ENCODE measurements at places on chromosomes 4 and X.

GRCh38 chr4:73006286-73006990 lies 63.1 kb downstream of the COX18 start:
- DNase-seq, result no peak

- no peak for DNase-seq
Observed at GRCh38 chrX:50333308-50333707, 128.7 kb downstream of the CCNB3 start.

GRCh38 chr4:136992032-136992431 lies 540.3 kb downstream of the PCDH18 start:
- DNase-seq, result no peak

DNA sequence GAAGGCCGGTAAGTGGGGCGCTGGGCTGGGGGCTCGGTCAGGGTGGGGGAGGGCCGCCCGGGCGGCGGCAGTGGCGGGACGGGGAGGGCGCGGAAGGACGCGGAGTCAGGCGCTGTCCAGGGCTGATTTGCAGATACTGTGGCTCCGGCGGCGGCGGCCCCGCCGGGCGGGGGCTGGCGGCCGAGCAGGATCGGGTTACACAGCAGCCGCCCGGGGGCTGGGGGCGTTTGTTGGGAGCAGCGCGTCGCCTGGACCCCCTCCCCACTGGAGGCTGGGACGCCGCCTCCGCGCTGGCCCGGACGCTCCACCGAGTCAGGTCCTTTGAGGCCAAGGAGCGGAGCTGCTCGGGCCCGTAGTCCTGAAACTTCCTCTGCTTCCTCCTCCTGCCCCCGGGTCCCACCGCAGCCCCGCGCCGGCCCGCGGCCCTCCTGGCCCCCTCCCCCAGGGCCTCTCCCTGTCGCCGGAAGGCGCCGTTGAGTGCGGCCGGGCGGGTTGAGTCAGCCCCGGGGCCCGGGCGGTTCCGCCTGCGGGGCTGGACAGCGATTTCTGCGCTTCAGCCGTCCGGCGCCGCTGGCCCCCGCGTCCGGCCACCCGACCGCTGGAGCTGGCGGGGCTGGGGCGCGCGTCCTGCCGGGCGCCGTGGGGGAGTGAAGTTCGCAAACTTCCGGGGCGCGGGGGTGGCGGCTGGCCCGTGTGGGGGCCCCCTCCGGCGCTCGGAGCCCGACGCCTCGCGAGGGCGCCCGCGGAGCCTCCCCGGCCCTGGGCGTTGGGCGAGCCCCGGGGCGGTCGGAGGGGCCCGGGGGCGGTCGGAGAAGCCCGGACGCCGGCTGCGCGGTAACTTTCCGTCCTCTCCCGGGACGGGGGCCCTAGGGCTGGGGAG lies 746 bp downstream of the REST start:
- DNase-seq, result no peak

DNA sequence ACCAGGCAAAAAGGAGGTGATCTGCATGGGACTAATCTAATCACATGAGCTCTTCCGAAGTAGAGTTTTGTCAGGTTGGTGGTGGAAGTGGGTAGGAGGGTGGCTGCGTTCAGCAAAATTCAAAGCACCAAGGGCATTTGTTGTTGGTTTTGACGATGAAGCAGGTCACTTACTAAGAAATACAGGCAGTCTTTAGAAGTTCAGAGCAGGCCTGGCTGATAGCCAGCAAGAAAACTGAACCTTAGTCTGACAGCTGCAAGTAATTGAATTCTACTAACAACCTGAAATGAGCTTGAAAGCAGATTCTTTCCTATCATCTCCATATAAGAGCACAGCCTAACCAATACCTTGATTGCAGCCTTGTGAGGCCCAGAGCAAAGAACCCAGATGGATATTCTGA lies 505.8 kb downstream of the KLHL13 start:
- no peak for DNase-seq

DNA sequence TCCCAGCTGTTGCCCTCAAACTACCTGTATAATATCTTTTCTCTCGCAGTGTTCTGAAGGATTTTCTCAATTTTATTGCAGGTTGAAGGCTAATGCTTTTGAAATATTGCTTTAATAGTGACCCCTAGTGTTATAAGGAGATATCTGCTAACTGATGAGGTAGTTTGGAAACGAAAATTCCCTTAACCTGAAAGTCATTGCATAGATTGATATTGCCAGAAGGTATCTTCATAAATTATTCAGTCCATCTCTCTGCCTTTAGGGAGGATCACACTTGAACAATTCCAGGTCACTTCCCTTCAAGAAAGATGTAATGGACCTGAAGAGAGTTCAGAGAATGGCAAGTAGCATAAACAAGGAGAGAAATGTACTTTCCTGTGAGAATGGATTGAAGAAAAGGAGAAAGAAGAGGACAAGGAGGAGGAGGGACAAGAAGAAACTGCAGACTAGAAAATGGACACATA lies 44.1 kb downstream of the TIGD4 start:
- DNase-seq, result peak; percentile 35

DNA sequence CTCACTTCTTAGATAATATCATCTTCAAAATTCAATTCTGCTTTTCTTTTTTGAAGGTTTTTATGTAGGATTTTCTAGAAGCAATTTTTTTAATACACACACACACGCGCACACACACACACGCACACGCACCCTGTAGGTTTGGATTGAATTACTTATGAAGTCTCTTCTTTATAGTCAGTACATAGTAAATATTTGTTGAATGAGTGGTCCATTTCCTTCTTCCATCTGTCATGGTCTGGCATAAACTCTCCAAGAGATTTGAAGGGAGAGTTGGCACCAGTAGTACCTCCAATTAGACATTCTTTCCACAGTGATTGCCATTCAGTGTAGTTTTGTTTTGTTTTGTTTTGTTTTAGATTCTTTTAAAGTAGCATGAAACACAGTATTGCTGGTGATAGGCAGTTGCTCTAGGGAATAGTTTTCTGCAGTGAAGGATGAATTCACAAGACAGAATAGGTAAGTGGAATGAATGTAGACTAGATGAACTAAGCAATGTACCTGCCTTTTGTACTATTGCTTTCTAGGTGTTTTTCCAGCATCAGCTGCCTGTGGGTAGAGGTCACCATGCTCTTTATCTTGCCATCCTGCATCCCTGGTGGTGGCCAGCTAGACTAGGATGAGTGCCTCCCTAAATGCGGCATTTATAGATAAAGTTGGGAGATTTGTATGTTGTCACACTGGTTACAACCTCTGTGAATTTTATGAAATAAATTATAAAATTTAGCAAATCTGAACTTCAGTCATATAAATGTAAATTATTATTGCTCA lies 20.5 kb downstream of the PDLIM5 start:
- DNase-seq, result no peak

GRCh38 chr4:113840861-113841260 lies 79.3 kb upstream of the CAMK2D start:
- no peak for DNase-seq

DNA sequence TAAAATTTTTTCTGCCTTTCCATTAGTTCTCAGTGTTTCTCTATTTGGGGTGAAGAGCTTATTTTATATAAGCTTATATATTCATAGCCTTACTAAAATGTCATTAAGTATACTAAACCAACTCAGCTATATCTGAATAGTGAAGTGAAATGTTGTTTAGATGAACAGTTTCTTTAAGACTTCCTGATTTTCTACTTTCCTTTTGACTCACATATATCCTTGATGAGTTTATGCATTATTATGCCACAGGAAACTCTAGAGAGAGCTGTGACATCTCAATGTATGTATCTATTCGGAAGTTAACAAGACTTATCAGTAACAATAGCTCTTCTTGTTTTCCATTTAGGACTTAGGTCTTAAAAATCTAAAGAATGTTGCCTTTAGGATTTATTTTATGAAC lies 1491.8 kb upstream of the IGFBP7 start:
- DNase-seq, result no peak

DNA sequence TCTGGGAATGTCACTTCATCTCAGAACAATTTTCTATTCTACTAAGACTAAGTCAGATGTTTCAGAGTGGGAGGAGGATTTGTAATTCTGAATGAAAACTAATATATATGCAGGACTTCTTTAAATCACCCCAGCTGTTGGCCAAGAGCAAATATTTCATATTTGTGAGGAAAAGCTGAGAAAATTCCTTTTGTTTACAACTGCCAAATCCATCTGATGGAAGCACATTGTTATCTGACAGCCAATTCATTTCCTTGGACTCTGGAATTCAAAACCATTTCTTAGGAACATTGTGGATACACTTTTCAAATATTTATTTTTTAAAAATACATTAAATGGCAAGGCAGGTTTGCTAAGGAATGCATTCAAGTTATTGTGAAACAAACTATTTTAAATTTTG lies 8.0 kb downstream of the SLIT2 start:
- DNase-seq, result no peak

- no peak for DNase-seq
Observed at GRCh38 chr4:5991405-5991804, 26.8 kb downstream of the C4orf50 start.

DNA sequence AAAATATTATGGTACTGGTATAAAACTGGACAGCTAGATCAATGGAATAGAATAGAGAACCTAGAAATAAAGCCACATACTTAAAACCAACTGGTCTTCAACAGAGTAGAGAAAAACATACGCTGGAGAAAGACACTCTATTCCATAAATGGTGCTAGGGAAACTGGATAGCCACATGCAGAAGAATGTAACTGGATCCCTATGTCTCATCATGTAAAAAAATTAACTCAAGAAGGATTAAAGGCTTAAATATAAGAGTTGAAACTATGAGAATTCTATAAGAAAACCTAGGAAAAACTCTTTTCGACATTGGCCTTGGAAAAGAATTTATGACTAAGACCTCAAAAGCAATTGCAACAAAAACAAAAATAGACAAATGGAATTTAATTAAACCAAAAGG lies 114.6 kb downstream of the PCDH18 start:
- DNase-seq, result no peak
